ENCODE measurements at places on chromosomes 4 and X.

DNA sequence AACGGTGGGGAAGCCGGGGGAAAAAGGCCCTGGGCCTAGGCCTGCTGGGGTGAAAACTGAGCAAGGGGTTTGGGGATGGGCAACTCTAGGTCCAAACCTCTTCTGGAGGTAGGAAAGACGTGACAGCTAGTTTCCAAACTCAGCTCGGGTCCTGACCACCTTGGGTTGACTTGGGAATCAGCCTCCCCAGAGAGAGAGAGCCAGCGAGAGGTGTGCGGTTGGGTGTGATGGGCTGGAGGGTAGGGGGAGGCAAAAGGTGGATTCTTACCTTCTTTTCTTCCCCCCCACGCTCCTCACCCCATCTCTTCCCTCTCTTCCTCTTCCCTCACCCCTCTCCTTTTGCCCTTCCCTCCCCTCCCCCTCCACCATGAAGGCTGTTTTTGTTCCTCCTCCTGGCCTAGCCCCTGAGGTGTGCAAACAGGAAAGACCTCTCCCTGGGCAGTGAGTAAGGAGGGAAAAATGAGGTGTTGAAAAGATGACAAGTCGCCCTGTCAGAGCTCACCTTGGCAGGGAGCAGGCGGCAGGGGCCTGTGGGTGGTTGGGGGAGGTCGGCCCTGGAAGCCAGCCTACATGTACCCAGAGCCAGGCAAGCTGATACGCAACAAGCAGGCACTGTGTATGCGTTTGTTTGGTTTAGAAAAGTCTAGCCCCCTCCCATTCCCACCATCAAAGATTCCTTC lies 14.8 kb downstream of the PJA1 start:
- DNase-seq: no peak

GRCh38 chr4:55393461-55394320 lies 2.1 kb upstream of the TMEM165 start:
- no peak for DNase-seq

GRCh38 chr4:143186212-143186611 lies 1.5 kb downstream of the USP38 start:
- DNase-seq: no peak

- no peak for DNase-seq
These were observed 226.7 kb downstream of the PALLD start for GRCh38 chr4:168723569-168723968.

GRCh38 chrX:132622130-132622529 lies 133.3 kb upstream of the MBNL3 start:
- DNase-seq: peak; percentile 20

GRCh38 chr4:184329659-184330400 lies 112.2 kb upstream of the ENPP6 start:
- no peak for DNase-seq

Measured in stimulated activated CD8-positive, alpha-beta memory T cell treated with anti-CD3 and anti-CD28 coated beads, Interleukin-7, amount 100 ng/mL, for 24 hours (primary cell).